Mesothelial cell of epicardium (in vitro differentiated cells): ENCODE measurements at places on chromosomes 6 and 20. TPM values are rescaled to one million over a fixed set of nuclear protein-coding genes. Genes with fewer than 3 reads are reported as not detected.

GRCh38 chr20:12916699-12917098 is 92.1 kb upstream of the SPTLC3 start:
- H3K36me3 ChIP-seq, result no peaks in the 10 kb centered on the region
- DNase-seq, result no peak
- H3K4me1 ChIP-seq, result peaks cover 10% of the 10 kb centered on the region
- H3K27me3 ChIP-seq, result no peaks in the 10 kb centered on the region
- no peak overlapping the region for H3K4me3 ChIP-seq
- no peak overlapping the region for H3K27ac ChIP-seq

DNA sequence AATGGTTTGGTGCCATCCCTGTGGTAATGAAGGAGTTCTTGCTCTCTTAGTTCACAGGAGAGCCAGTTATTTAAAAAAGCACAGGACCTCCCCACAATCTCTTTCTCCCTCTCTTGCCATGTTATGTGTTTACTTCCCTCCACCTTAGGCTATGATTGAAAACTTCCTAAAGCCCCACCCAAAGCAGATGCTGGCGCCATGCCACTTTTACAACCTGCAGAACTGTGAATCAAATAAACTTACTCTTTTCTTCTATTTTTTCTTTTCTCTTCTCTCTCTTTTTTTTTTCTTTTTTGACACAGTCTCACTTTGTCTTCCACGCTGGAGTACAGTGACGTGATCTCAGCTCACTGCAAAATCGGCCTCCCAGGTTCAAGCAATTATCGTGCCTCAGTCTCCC is 508.4 kb upstream of the EPHA7 start:
- no peak for DNase-seq
- no peak overlapping the region for H3K27ac ChIP-seq
- no peaks in the 10 kb centered on the region for H3K36me3 ChIP-seq

DNA sequence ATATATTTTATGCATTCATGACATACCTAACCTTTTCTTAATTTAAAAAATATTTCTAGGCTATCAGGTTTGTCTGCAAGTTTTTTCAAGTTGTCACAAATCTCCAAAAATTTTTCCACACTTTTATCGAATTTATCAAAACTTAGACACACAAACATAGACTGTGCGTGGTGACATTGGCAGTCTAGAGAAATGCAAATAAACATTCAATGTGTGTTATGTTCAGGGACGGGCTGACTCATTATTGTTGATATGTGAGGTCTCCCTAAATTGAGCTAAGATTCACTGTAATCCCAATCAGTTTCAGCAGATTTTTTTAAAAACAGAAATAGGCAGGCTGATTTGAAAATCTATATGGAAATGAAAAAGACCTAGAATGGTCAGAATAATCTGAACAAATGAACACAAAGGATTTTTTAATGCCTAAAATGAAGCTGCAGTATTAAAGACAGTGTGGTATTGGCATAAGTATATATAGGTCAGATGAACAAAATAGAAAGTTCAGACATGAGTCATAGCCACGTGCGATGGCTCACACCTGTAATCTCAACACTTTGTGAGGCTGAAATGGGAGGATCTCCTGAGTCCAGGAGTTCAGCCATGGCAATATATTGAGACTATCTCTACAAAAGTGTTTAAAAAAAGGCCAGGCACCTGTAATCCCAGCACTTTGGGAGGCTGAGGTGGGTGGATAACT is 19.2 kb downstream of the BLTP3A start:
- no peak overlapping the region for H3K27ac ChIP-seq
- no peaks in the 10 kb centered on the region for H3K27me3 ChIP-seq
- H3K4me1 ChIP-seq, result no peaks in the 10 kb centered on the region
- no peaks in the 10 kb centered on the region for H3K36me3 ChIP-seq

DNA sequence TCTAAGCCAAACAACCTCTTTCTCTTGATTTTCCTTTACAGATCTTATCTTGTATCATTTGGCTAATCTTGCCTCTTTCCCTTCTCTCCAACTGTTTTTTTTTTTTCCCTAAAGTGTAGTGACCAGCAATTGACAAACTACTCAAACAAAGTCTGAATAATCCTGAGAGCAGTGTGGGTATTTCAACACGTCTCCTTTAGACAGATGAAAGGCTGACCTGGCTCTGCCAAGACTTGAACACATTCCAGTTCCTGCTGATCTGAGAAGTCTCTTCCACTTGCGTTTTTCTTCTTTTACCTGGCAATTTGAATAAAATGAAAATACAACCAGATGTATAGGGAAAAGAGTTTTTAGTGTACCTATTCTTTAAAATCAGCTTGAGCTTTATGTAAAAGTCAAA is 168.4 kb downstream of the GJA10 start:
- H3K36me3 ChIP-seq, result peaks cover 16% of the 10 kb centered on the region
- no peaks in the 10 kb centered on the region for H3K4me1 ChIP-seq
- no peak overlapping the region for H3K4me3 ChIP-seq
- no peak for DNase-seq
- H3K27ac ChIP-seq, result no peak overlapping the region

GRCh38 chr6:98929498-98930060 is 18.2 kb downstream of the FBXL4 start:
- no peaks in the 10 kb centered on the region for H3K27me3 ChIP-seq
- peaks cover 19% of the 10 kb centered on the region for H3K36me3 ChIP-seq
- H3K4me1 ChIP-seq, result peaks cover 2% of the 10 kb centered on the region
- H3K4me3 ChIP-seq, result no peak overlapping the region
- no peak for DNase-seq

DNA sequence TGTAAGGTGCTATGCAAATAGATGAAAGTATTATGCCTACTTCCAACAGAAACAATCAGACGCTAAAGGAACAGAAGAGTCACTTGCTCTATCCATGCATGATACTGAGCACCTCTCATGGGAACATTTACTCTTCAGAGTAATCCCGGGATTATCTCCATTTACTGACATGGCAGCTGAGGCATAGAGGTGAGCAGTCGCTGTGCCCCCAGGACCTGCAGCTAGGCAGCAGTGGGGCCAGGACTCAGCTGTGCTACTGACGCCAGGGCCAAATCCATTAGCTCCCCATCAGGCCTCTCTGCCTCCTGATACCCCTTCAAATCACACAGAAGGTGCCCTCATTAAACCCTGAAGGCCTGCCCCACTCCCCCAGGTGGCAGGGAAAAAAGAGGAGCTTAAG is 51.9 kb downstream of the TRAM2 start:
- H3K4me1 ChIP-seq, result peaks cover 14% of the 10 kb centered on the region
- H3K27ac ChIP-seq, result no peak overlapping the region
- DNase-seq, result no peak
- H3K27me3 ChIP-seq, result no peaks in the 10 kb centered on the region
- H3K36me3 ChIP-seq, result no peaks in the 10 kb centered on the region

- H3K4me1 ChIP-seq, result no peaks in the 10 kb centered on the region
- H3K36me3 ChIP-seq, result no peaks in the 10 kb centered on the region
- peak; percentile 29 for DNase-seq
- H3K27ac ChIP-seq, result no peak overlapping the region
- no peak overlapping the region for H3K4me3 ChIP-seq
- H3K27me3 ChIP-seq, result no peaks in the 10 kb centered on the region
These were observed 215.1 kb downstream of the DLL1 start for GRCh38 chr6:170075659-170076223.

DNA sequence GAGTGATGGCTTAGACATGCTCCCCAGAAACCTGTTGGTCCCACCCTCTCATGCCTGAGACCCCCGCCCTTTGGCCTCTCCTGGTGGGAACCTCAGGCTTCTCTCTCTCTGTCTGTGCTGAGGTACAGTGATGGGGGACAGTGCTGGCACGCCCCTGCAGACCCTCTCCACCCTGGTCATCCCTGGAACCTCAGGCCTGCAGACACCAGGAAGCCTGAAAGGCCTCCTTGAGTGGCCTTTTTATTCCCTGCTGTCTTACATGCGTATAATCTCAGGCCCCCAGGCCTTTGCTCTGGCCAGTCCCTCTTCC is 78.5 kb upstream of the MAFB start:
- H3K36me3 ChIP-seq, result no peaks in the 10 kb centered on the region
- no peaks in the 10 kb centered on the region for H3K4me1 ChIP-seq
- no peak overlapping the region for H3K27ac ChIP-seq
- peaks cover 8% of the 10 kb centered on the region for H3K27me3 ChIP-seq
- DNase-seq, result no peak
- no peak overlapping the region for H3K4me3 ChIP-seq

- H3K36me3 ChIP-seq, result no peaks in the 10 kb centered on the region
- H3K27ac ChIP-seq, result no peak overlapping the region
- no peak for DNase-seq
These were observed 109.9 kb upstream of the THBS2 start for GRCh38 chr6:169363590-169363989.

DNA sequence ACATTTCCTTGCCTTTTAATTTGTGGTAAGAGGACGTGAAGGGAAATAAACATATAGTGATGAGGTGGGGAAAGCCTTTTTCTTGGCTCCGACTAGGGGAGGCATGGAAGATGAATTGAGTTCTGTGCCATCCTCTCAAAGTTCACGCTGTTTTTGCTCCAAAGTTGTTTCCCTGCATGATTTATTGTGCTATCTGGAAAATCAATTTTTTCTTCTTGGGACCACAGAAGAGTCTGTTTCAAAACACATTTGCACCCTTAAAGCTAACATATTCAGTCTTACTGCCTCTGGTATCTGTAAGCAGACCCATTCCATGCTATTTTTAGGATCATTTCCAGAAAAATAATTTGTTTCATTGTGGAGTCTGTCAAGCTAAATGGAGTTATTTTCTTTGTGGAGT is 57.6 kb upstream of the KCNG1 start:
- H3K4me3 ChIP-seq, result no peak overlapping the region
- peaks cover 12% of the 10 kb centered on the region for H3K4me1 ChIP-seq
- no peak overlapping the region for H3K27ac ChIP-seq
- peaks cover 4% of the 10 kb centered on the region for H3K27me3 ChIP-seq

GRCh38 chr6:170402318-170403040 is 95.9 kb downstream of the FAM120B start:
- H3K27me3 ChIP-seq, result no peaks in the 10 kb centered on the region
- no peak for DNase-seq
- H3K4me3 ChIP-seq, result no peak overlapping the region
- no peak overlapping the region for H3K27ac ChIP-seq
- H3K4me1 ChIP-seq, result peaks cover 3% of the 10 kb centered on the region

GRCh38 chr20:29741894-29742698 is 1515.4 kb upstream of the DEFB115 start:
- H3K27me3 ChIP-seq, result no peaks in the 10 kb centered on the region
- H3K36me3 ChIP-seq, result peaks cover 10% of the 10 kb centered on the region
- H3K4me1 ChIP-seq, result no peaks in the 10 kb centered on the region
- no peak overlapping the region for H3K27ac ChIP-seq

DNA sequence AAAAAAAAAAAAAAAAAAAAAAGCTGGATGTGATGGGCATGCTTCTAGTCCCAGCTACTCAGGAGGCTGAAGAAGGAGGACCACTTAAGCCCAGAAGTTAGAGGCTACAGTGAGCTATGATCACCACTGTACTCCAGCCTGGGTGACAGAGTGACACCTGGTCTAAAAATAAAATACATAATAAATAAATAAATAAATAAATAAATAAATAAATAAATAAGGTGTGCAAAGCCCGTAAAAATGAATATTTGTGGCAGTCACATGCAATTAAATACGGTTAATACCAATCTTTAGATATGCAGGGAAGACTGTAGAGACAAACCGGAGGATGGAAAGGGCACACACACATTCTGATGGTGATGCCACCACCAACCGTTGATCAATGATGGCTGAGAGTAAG is 26.2 kb downstream of the IL22RA2 start:
- no peak overlapping the region for H3K4me3 ChIP-seq
- no peak for DNase-seq
- no peaks in the 10 kb centered on the region for H3K4me1 ChIP-seq
- H3K27me3 ChIP-seq, result no peaks in the 10 kb centered on the region
- H3K36me3 ChIP-seq, result no peaks in the 10 kb centered on the region
- no peak overlapping the region for H3K27ac ChIP-seq

DNA sequence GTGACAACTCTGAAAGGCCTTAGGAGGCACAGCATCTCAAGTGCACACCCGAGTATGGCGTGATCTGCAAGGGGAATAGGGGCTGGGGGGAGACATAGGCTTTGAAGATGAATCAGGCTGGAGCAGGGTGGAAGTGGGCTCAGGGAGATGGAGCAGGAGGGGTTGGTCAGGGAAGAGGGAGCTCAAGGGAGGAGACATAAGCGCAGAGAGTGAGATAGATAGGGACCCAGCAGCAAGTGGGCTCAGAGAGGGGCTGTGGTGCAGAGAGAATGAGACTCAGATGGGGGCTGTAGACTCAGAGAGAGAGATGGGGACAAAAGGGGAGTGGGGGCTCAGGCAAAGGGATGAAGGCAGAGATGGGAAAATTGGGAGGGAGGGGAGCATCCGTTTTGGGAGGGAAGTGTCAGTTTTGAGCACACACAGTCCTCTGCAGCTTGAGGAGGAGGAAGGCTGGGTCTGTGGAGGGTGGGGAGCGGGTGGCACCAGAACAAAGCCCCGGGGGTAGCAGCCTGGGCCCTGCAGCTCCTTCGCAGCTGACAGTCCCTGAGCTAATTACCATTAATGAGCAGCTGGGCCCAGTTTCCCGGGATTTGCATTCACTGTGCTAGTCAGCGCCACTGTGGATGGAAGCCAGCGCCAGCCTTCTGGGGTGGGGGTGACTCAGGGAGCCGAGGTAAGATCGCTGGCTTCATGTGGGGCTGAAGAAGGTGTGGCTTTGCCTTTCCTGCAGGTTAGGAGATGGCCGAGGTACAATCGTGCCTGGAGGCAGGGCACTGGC is 18.7 kb downstream of the SRXN1 start:
- H3K36me3 ChIP-seq, result no peaks in the 10 kb centered on the region
- DNase-seq, result no peak
- no peak overlapping the region for H3K4me3 ChIP-seq
- H3K4me1 ChIP-seq, result peaks cover 19% of the 10 kb centered on the region
- no peak overlapping the region for H3K27ac ChIP-seq
- peaks cover 6% of the 10 kb centered on the region for H3K27me3 ChIP-seq

DNA sequence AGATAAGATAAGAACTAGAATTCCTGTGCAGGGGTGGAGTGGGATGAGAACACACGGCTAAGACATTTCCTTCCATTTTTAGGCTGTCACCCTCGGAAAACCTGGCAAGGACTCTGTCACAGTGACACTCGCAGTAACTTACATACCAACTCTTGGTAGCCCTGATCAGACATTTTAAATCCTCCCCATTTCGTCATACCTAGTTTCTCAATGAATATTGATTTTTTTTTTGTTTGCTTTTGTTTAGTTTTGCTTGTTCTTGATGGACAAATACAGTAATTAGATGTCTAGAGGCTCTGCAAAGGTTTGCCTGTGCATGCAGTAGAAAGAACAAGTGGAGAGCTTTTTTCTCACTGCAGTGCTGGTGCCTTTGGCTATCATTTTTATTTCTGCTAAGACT is 213.0 kb upstream of the FAM83B start:
- no peaks in the 10 kb centered on the region for H3K36me3 ChIP-seq
- DNase-seq, result no peak
- no peak overlapping the region for H3K4me3 ChIP-seq

OOEP gene
- total RNA-seq, result not detected in 3 replicates

DLL1 gene
- total RNA-seq, result 2.6 to 4.8 TPM (median 3.6 TPM) in 3 replicates

CYP24A1 gene
- total RNA-seq, result 21.3 to 25.3 TPM (median 23.6 TPM) in 3 replicates

TMEM244 gene
- total RNA-seq, result not detected in 3 replicates

CD93 gene
- 0.07 to 0.09 TPM (median 0.09 TPM) in 3 replicates for total RNA-seq

HLA-DPB1 gene
- total RNA-seq, result 12.0 to 12.7 TPM (median 12.0 TPM) in 3 replicates
